Progenitor cell of endocrine pancreas (in vitro differentiated cells): ENCODE measurements at places on chromosomes 5 and 9. TPM values are rescaled to one million over a fixed set of nuclear protein-coding genes. Genes with fewer than 3 reads are reported as not detected.

ITK gene
- total RNA-seq = not detected in 2 replicates

KIF3A gene
- 33.1 and 33.6 TPM in 2 replicates for total RNA-seq

UTP15 gene
- 20.6 and 21.8 TPM in 2 replicates for total RNA-seq

BHMT2 gene
- 0.64 and 1.2 TPM in 2 replicates for total RNA-seq

LCN1 gene
- total RNA-seq = not detected in 2 replicates

TMC1 gene
- not detected in 2 replicates for total RNA-seq

ZNF462 gene
- 102 and 103 TPM in 2 replicates for total RNA-seq

ADCY2 gene
- total RNA-seq = 4.5 and 8.7 TPM in 2 replicates

TMEFF1 gene
- 69.1 and 78.1 TPM in 2 replicates for total RNA-seq

SLCO6A1 gene
- 2.0 and 4.9 TPM in 2 replicates for total RNA-seq

SCGB3A2 gene
- not detected in 2 replicates for total RNA-seq

SLC36A3 gene
- not detected in 2 replicates for total RNA-seq

LCN12 gene
- 14.7 and 16.2 TPM in 2 replicates for total RNA-seq

ZNF79 gene
- total RNA-seq = 12.4 and 12.7 TPM in 2 replicates

LCN10 gene
- total RNA-seq = 0.42 TPM in 1 of 2 replicates, not detected in the other

AGGF1 gene
- total RNA-seq = 26.3 and 28.1 TPM in 2 replicates

IL12B gene
- total RNA-seq = not detected in 2 replicates

SLC4A9 gene
- total RNA-seq = 0.31 and 0.58 TPM in 2 replicates

GNA14 gene
- total RNA-seq = 0.14 and 0.31 TPM in 2 replicates

SLC24A2 gene
- total RNA-seq = 0.02 and 0.18 TPM in 2 replicates

SPINK7 gene
- not detected in 2 replicates for total RNA-seq

C7 gene
- total RNA-seq = 5.7 and 6.1 TPM in 2 replicates

PDE6A gene
- 0.07 TPM in 1 of 2 replicates, not detected in the other for total RNA-seq
